ENCODE measurements at places on chromosomes 13 and 19.
A peak's percentile ranks its signal among the peaks of the same experiment; 100 is the strongest.

DNA sequence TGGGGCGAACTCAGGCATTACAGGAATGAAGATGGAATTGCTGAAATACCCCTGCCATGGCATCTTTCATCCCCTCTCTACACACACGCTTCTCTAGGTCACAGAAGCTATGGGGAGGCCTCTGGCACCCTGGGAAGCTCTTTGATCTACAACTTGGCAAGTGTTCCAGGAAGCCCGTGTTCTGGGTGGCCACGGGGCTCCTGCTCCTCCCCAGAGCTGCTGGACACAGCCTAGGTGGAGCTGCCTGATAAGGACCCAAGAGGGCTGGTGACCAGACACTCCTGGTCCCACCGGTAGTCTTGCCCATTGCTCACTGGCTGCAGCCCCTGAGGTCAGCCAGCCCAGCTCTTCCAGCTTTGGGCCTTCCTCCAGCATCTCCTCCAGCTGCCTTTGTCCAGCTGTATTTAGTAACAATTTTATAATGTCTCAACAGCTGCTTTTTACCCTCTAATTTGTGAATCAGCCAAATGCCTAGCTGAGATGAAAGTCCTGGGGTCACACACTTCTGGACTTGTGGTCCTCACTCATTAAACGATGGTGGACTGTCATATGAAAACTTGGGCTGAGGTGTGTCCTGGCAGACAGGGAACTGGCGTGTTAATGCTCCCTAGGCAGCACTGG, 72.8 kb upstream of the SPATA13 start:
- DNase-seq = no peak

- no peak for DNase-seq
Observed at GRCh38 chr13:35388441-35389355, 87.8 kb downstream of the MAB21L1 start.

DNA sequence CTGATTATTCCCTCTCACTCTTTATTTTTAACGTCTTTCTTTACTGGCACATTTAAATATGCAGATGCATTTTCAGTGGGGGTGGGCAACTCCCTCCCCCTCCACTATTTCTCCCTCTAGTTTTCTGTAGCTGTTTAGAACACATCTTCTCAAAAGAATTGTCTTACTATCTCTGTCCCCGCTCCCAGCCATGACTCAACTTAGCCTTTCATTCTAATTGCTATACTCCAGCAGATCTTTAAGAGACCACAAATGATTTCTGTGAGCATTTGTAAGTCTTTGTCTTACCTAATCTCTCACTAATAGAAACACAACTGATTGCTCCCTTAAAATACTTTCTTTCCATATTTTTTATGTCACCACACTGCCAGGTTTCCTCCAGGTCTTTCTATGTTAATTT, 350.9 kb downstream of the SPRY2 start:
- DNase-seq = no peak

DNA sequence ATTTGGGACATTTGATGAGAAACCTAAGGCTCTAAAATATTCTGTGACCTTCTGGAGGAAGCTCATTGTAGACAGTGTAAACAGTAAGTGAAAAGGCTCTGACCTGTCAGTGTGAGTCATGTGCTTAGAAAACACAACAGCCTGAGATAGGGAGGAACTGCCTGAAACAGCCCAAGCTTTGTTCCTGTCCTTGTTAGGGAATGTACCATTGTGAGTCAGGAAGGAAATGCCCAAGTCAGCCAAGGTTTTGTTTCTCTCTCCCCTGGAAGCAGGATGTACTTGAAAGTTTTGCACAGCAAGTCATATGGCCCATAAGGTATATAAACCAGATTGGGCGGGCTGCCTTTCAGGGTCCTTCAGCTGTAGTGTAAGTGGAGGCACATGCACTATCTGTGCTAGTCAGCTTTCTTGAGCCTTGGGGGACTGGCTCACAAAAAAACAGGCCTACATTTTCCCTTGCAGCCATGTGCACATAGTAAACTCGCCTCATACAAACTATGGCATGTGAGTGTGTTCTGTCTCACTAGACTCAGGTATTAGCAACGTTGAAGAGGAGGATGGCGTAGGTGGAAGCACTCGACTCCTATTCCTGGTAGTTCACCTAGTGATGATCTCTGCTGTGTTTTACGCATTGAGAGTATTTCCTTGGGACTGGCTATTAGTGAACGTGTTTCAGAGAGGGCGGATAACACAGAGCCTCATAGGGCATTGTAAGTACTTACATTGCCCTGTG, 141.2 kb upstream of the KLHL1 start:
- DNase-seq = no peak

- DNase-seq = no peak
Observed at GRCh38 chr13:54958781-54959180, 1930.2 kb downstream of the OLFM4 start.

DNA sequence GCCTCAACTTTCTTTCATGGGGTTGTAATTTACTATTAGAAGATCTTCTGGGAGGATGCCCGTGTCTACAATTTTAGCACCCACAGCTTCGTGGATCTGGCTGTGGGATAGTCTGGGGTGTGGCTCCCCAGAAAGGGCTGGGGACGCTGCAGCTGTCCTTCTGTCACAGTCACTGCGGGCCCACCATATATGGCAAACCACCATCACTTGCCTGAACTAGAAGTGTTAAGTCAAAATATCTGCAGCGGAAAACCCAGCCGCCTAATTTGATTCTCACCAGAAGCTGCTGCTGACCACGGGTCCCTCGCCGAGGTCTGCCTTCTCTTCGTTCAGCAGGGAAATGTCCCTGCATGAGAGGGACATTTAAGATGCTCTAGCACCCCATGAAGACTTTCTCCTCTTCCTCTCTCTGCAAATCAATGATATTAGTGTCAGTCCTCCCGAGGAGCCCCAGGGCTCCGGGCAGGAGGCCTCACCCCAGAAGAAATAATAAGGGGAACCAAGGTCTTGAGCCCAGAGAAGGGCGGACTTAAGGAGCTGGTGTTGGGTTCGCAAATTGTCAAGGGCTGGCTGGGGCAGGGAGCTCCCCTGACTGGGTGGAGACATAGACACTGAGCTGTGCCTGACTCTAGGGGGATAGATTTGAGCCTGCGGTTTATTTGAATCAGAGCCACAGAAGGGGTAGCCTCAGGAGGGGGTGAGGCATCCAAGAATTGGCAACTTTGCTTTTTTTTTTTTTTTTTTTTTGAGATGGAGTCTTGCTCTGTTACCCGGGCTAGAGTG, 3.0 kb upstream of the MATK start:
- no peak for DNase-seq

DNA sequence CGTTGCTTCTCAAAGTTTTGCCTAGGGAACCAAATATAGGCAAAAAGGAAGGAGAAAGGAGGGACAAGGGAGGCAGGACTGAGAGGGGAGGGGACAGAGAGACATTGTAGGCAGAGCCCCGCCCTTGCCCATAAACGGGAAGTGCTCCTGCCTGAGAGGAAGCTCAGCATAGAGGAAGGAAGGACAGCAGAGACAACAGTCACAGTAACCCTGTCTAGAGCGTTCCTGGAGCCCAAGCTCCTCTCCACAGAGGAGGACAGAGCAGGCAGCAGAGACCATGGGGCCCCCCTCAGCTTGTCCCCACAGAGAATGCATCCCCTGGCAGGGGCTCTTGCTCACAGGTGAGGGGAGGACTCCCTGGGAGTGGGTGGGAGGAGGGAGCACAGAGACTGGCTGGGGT, at the start of gene CEACAM21:
TSS of gene CEACAM21 (plus strand) at position 169 of the 400 bp plus-strand sequence. CDS start at position 278, 109 bp downstream.
- DNase-seq = peak; percentile 68

GRCh38 chr13:42495751-42496150, 78.2 kb upstream of the TNFSF11 start:
- DNase-seq = no peak

DNA sequence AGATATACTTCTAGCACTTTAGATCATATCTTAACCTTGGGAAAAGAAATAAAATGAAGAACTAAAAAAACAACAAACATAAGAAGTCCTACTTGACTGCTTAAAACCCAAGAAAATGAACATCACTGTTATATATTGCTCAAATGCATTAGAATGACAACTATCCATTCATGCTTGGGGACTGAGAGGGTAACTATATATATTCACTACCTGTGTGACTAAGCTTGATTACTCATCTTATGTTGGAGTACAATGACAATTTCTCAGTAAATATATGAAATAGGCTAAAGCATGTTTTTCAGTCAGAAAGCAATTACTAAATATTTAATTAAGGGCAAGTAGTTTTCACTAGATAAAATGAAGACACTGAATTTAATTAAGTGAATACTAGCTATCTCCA, 40.1 kb downstream of the ZC3H13 start:
- DNase-seq = no peak

GRCh38 chr19:49921871-49922795, 6.9 kb upstream of the ATF5 start:
- DNase-seq = no peak

GRCh38 chr13:20902438-20903163, at the start of gene XPO4:
TSS of gene XPO4 (minus strand) at chr13:20902746. CDS start at chr13:20902738, 8 bp downstream.
- peak; percentile 86 for DNase-seq

DNA sequence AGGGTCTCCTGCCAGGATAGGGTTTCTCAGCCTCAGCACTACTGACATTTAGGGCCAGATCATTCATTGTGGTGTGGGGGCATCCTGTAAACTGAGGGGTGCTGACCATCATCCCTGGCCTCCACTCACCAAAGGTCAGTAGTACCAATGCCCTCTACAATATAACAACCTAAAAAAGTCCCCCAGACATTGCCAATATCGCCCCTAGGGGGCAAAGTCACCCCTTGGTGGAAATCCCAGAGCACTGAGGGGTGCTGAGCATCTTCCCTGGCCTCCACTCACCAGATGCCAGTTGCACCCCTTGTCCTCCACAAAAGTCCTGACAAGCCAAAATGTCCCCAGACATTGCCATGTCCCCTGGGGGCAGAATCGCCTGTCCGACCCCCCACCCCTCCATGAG, 21.6 kb downstream of the CPAMD8 start:
- DNase-seq = no peak

- DNase-seq = no peak
Observed at GRCh38 chr19:47414469-47414868, 4.9 kb downstream of the MEIS3 start.

- no peak for DNase-seq
Observed at GRCh38 chr19:5318306-5318705, 22.3 kb downstream of the PTPRS start.

- DNase-seq = no peak
Observed at GRCh38 chr19:39356647-39357046, 14.4 kb downstream of the SAMD4B start.

DNA sequence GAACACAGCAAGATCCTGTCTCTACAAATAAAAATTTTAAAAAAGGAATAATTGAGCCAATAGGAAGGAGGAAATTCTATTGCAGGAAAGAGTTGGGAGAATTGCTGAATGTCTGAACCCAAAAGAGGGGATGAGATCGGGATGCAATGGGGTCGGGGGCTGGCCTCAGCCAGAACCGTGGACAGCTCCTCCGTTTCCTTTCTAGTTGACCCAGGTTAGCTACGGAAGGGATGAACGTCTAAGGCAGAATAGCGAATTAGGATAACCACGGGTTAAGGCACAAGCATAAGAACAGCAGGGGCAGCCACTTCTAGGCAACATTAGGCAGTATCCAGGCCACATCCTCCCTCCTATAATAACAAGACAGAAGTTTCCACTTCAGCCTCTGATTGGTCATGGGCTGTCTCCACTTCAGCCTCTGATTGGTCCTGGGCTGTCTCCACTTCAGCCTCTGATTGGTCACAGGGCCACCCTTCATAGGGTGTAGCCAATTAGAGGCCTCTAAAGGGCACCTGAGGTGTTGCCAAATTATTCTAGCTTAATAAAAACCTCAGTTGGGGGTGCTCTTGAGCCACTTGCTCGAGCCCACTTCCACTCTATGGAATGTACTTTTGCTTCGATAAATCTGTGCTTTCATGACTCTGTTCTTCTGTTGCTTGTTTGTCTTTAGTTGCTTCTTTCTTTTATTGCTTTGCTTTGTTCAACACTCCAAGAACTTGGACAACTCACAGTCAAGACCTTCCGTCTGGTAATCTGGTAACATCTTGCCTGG, 24.9 kb upstream of the TPM4 start:
- no peak for DNase-seq

DNA sequence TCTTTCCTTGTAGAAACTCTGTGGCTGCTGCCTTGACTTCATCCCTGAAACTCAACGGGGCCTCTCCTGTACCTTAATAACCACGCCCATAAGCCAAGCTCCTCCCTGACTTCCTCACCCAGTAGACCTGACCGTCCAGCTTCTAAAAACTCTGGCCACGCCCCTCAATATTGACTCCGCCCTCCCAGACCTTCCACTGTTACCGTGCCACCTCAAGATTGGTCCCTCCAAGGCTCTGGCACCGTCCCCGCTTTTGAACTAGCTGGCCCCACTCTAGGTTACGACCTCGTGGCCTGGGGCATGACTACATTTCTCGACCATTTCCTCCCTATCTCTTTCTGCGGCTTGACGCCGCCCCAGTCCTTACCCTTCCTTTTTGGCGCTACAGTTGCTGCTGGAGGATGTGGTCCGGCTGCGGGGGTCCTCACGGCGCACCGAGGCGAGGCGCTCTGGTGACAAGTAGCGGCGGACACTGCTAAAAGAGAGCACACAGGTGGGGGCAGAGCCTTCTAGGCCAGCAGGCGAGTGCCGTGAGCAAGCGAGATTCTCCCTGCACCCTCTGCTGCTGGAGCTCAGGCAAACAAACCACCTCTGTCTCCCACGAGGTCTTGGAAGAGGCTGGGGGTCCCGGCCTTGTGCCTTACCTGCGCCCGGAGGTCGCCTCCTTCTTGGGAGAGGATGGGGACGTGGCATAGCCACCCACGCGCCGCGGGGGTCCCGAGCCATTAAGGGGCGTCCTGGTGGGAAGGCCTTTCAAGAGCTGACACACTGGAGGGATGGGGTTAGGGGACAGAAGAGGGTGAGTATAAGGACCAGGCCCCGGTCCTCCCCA, 2.3 kb upstream of the EML2 start:
- peak; percentile 94 for DNase-seq

GRCh38 chr13:31261241-31261640, 61.5 kb downstream of the B3GLCT start:
- no peak for DNase-seq

DNA sequence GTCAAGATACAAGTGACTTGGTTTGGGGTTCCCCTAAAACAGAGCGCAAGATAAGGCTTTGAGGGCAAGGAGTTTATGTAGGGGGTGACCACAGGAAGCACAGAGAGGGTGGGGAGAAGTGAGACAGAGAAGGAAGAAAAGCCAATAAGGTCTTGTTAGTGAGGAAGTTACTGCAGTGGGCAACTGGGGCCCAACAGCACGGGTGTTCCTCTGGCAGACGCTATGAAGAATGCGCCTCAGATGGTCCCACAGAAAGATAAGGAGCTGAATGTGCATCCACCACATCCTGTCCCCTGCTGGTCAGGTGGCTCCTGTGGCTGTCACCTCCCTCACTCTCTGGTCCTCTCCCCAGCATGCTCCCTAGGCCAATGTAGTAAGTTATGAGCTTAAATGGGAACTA, 333.5 kb downstream of the TSHZ3 start:
- no peak for DNase-seq

DNA sequence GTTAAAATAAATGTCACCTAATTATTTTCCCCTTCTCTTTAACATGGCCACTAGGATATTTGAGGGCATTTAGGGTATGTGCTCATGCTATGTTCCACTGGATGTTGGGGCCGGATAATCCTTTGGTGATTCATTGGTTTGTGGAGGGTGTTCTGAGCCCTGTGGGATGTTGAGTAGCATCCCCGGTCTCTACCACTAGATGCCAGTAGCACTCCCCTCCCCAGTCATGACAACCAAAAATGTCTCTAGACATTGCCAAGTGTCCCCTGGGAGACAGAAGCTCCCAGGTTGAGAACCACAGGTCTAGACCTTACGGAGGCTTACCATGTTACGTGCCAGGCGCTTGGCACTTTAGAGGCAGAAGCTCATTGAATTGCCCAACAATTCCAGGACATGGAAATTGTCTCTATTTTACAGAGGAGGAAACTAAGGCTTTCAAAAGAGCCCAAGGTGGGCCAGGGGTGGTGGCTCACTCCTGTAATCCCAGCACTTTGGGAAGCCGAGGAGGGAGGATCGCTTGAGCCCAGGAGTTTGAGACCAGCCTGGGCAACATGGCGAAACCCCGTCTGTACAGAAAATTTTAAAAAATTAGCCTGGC, 14.1 kb downstream of the SHANK1 start:
- DNase-seq = peak; percentile 80

Measured in GM19239 (cell line).